ENCODE measurements at places on chromosomes 12 and 14. TPM values are rescaled to one million over a fixed set of nuclear protein-coding genes. Genes with fewer than 3 reads are reported as not detected.

Gene NGB
- not detected for total RNA-seq

Gene KRT1
- not detected for total RNA-seq

Gene SPIC
- total RNA-seq: not detected

Gene ANKS1B
- total RNA-seq: 0.86 TPM

Gene DCAF11
- total RNA-seq: 54.3 TPM

Gene TGM1
- 1.5 TPM for total RNA-seq

Gene HRK
- total RNA-seq: not detected

Gene TEX52
- total RNA-seq: not detected

Gene NTS
- not detected for total RNA-seq

Gene LHX5
- total RNA-seq: not detected

Gene CD69
- total RNA-seq: 1.9 TPM

Gene GALNT8
- total RNA-seq: not detected

Gene TBC1D30
- under 0.01 TPM for total RNA-seq

Gene ZDHHC22
- total RNA-seq: not detected

Gene SLC35E3
- total RNA-seq: 6.4 TPM

Gene KRT74
- total RNA-seq: not detected

Gene CACNA1C
- 3.6 TPM for total RNA-seq
